Kidney epithelial cell (primary cell): ENCODE measurements at places on chromosomes 4 and X. TPM values are rescaled to one million over a fixed set of nuclear protein-coding genes. Genes with fewer than 3 reads are reported as not detected.
A peak's percentile ranks its signal among the peaks of the same experiment; 100 is the strongest.

- DNase-seq: peak; percentile 43
These were observed 29.2 kb upstream of the ASMTL start for GRCh38 chrX:1481636-1482529.

The SMAD1 gene
- 39.2 and 40.8 TPM in 2 replicates for total RNA-seq

DNA sequence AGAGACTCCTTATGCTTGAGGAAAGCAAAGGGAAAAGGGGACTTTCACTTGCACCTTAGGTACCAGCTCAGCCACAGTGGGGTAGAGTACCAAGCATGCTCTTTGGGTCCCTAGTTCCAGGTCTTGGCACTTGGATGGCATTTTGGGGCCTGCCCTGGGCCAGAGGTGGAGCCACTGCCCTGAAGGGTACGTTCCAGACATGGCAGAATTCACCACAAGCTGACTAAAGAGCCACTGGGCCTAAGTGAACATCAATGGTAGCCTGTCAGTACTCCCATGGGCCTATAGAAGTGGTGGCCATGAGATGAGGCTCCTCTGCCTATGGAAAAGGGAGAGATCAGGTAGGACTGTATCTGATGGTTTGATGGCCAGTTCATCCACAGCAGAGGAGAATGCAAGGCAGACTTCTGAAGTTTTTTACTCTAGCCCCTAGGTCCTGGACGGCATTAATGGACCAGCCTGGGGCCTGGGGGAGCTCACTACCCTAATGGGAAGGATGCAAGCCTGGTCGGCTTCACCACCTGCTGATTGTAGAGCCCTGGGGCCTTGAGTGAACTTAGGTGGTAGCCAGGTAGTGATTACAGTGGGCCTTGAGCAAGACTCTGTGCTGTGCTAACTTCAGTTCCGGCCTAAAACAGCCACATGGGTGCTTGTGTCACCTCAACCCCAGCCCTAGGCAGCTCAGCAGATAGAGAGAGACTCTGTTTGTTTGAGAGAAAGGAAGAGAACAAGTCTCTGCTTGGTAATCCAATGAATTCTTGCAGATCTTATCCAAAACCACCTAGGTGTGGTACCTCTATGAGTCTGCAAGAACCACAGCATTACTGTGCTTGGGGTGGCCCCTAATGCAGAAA is 19.8 kb upstream of the HSFX4 start:
- no peak for DNase-seq

DNA sequence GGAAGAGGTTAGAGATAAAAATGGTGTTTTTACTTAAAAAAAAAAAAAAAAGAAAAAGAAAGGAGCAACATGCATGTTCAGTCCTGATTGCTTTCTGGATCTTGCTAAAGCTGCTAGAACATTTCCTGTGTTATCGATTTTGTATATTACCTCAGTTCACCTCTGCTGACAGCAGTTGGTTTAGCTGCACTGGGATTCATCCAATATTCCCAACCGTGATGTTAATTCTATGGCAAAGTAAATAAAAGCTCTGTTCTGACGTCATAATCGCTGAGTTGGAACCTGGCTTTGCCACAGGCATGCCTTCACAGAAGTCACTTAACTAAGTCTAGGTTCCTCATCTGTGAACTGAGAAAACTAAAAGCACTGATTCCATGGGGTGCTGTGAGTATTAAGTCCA is 90.7 kb upstream of the SORBS2 start:
- DNase-seq: peak; percentile 87

GRCh38 chr4:163534056-163534455 is 39.6 kb downstream of the TMA16 start:
- no peak for DNase-seq

The FGF2 gene
- 29.1 and 29.4 TPM in 2 replicates for total RNA-seq

DNA sequence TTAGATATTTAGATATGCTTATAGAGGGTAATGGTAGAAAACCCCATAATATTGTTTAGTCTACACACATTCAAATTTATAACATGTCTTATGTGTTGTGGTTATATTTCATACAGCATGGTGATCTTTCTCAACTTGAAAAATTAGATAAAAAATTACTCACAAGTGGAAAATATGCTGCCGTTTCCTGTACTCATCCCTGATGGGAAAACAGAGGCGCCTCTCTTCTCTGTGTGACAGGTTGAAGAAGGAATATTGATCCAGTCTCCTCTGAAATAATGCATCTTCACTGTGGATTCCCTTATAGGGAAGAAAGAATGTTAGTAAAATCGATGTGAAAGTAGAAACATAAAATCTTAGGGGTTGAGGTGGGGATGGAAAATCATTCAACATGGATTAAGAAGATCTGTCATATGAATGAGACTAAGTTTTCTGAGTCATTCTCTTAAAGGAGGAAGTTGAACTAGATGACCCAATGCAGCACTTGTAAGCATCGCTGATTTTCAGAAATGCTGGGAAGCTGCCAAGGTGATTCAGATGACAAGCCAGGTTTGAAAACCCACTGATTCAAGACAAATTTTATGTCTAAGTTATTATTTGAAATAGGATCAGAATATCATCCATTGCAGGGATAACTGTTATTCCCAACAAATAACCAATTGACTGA is 70.7 kb downstream of the ANKRD50 start:
- DNase-seq: peak; percentile 93

GRCh38 chr4:173235050-173235449 is 66.4 kb downstream of the GALNT7 start:
- DNase-seq: no peak

- no peak for DNase-seq
These were observed 55.6 kb upstream of the EXOC1L start for GRCh38 chr4:55763996-55764395.

GRCh38 chrX:45849261-45849862 is 648.7 kb upstream of the DIPK2B start:
- peak; percentile 67 for DNase-seq

The MAGEC3 gene
- total RNA-seq: not detected in 2 replicates

DNA sequence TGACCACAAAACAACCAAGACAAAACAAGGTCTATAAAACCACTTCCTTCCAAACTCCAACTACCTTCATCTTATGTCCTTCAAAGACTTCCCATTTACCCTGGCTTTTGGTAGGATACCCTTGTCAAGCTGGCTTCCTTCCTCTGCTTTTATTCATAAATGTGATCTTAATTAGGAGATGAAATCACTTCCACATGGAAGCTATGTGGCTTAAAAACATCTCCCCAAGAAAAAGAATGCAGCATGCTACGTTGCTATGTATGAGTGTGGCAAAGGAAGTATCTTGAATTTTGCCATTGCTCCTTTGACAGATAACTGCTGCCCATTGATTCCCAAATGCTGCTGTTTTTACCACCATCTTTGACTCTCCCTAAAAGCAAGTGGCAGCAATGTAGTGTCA is 46.4 kb upstream of the VEGFD start:
- no peak for DNase-seq

- DNase-seq: peak; percentile 5
These were observed 89.8 kb downstream of the EIF4E start for GRCh38 chr4:98838977-98839618.

DNA sequence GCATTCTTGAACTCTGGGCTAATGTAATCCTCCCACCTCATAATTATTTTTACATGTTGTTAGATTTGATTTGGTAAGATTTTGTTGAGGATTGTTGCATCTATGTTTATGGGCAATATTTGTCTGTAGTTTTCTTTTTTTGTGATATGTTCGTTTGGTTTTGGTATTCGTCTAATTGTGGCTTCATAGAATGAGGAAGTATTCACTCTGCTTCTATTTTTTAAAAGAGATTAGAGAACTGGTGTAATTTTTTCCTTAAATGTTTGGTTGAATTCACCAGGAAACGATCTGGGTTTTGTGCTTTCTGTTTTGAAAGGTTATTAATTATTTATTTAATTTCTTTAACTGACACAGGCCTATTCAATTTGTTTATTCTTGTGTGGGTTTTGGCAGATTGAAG is 161.2 kb upstream of the NUDT6 start:
- DNase-seq: no peak

DNA sequence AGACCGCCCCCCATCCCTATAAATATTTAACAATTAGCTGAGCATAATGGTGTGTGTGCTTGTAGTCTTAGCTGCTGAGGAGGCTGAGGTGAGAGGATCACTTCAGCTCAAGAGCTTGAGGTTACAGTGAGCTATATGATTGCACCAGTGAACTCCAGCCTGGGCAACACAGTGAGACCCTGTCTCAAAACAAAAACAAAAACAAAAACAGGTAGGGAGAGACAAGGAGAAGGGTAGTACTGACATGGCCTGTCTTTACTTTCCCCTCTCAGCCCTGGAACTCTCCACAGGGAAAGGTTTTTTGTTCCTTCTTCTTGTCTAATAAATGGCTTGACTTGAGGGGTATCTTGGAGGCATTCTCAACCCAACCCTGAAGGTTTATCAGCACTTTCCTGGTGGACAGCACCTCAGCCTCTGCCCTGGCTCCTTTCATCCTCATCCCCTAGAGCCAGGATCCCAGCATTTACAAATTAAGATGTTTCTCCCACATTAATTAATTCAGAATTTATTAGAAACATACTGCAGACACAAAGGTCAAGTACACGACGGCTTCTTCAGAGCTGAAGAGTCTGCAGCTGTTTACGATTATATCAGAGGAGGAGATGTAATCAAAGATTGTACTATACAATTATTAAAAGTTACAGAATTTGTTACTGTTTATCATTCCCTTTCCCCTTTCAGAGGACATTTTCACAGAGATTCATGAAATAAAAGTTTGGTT is 131.8 kb downstream of the AFF1 start:
- DNase-seq: no peak

DNA sequence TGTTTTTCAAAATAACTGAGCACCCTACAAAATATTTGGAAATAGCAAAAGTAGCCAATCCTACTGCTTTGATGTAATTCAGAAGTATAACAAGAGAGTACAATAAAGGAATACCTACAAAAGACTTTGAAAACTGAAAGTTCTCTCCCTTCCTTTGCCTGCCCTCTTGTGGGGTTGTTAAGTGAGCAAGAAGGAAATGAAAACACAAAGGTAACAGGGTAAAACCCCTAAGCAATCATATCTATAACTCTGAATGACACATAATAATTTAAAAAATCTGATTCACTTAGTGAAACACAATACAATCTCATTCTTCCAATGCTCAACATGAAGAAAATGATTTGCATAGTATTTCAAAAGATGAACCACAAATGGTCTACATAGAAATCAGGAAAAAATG is 98.2 kb downstream of the FRYL start:
- DNase-seq: no peak

GRCh38 chrX:33285550-33285949 is 74.2 kb upstream of the DMD start:
- DNase-seq: no peak

The ADAM29 gene
- total RNA-seq: not detected in 2 replicates

DNA sequence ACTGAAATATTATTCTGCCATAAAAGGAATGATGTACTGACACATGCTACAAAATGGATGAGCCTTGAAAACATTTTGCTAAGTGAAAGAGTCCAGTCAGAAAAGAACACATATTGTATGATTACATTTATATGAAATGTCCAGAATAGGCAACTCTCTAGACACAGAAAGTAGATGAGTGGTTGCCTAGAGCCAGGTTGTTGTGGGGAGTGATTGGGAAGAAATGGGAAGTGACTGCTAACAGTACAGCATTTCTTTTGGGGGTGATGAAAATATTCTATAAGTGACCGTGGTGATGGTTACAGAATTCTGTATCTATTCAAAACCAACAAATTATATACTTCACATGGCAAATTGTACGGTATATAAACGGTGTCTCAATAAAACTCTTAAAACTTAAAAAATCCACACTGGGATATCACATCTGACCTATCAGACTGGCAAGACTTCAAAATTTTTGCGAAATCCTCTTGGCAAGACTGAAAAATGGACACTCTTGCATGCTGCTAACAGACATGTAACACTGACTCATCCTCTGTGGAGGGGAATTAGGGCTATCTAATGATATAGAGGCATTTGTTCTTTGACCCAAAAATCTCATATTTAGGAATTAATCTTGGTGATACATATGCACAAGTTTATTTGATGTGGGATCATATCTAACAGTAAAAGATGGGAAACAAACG is 71.8 kb downstream of the FAM13A start:
- DNase-seq: no peak

The GLRA2 gene
- not detected in 2 replicates for total RNA-seq

GRCh38 chr4:107863850-107864371 is 39.2 kb downstream of the SGMS2 start:
- DNase-seq: peak; percentile 21

The PABPC1L2A gene
- not detected in 2 replicates for total RNA-seq

The RBMX gene
- total RNA-seq: 262 and 338 TPM in 2 replicates

DNA sequence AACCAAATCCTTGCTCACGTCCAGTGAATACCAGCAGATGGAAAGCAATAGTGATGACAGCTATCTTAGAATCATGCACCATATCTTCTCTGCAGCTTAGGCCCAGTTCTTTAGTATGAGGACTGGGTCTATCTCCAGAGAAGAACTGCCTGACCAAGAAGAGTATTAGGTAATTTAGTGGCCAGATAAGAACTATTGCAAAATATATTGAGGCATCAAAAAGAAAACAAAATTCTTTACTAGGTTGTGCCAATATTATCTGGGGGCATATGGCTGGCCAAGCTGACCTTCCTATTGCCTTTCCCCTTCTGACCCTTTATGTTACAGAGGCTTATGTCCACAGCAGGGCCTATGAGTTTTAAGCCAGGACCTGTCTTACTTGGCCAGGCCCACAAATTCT is 91.2 kb downstream of the RLIM start:
- no peak for DNase-seq

The BEX5 gene
- 4.2 and 7.2 TPM in 2 replicates for total RNA-seq

DNA sequence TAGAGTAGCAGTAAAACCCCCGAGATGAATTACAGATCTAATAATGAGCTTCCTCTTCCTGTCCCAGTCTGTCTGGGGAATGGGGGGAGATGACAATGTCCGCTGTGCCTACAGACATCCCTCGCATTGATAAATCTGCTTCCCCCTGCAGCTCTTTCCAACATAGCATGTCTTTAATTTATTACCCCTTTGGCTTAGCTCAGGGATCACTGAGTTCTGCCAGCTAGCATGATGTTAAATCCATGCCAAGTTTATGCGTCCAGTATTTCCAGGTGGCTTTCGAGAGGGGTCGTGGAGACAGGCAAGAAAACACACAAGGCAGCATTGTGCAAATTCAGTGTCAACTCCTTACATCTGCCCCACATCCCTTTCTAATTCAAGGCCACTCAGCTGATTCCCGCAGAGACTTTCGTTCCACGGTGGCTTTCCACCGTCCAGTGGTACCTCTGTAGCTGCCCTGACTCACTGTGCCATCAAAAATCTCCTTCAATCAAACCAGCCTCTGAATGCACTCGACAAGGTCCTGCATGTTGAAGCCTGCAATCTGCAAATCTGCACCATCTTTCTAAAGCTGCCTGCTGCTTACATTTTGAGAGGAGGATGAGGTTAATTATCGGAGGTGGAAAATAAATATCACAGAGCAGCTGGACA is 75.1 kb downstream of the MXRA5 start:
- no peak for DNase-seq

The NKX6-1 gene
- 0.89 TPM in 1 of 2 replicates, not detected in the other for total RNA-seq

The CCKAR gene
- 0.04 TPM in 1 of 2 replicates, not detected in the other for total RNA-seq

The CT55 gene
- total RNA-seq: not detected in 2 replicates

- no peak for DNase-seq
These were observed 145.5 kb upstream of the NAP1L5 start for GRCh38 chr4:88843067-88843685.

The FRAS1 gene
- total RNA-seq: 28.4 and 35.8 TPM in 2 replicates

The SNCA gene
- 7.6 and 8.7 TPM in 2 replicates for total RNA-seq

The ADH1C gene
- total RNA-seq: 0.21 and 1.7 TPM in 2 replicates

- no peak for DNase-seq
These were observed 131.4 kb downstream of the SLITRK2 start for GRCh38 chrX:145949056-145949455.

GRCh38 chr4:72136429-72136828 is 104.6 kb downstream of the NPFFR2 start:
- peak; percentile 51 for DNase-seq

The FLNA gene
- total RNA-seq: 2,357 and 2,761 TPM in 2 replicates
